DMS79 (cell line): ENCODE measurements at places on chromosomes 2 and 18.

DNA sequence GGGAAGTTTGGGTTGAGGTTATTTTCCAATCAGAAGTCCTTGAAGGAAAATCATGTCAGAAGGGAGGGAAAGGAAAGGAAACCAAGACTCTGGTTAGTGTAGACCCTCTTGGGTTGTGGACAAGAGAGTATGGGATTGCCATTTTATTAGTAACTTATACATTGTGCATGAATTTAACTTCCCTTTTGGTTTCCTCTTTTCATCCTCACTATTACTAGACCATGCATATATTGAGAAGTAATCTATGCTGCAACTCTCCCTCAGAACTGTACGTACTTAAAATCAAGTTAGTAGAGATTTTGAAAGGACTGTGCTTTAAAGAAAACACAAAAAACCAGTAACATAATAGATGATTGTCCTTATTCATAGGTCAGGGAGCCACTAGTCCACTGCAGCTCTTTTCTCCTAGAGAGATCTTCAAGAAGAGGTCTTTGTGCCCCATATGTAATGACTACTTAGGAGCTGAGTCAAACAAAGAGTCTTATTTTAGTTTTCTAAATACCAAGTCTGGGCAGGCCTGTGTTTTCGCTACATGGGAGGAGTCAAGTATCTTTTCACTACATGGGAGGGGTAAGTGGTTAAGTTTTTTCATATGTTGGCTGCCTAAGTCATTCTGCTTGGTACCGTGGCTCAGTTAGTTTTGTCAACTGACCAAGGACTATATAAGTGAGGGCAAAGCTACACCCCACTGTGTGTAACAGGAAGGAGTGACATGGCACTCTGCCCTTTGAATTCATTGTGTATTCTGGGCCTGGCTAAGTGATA, 25.2 kb upstream of the FAM117B start:
- DNase-seq: no peak

DNA sequence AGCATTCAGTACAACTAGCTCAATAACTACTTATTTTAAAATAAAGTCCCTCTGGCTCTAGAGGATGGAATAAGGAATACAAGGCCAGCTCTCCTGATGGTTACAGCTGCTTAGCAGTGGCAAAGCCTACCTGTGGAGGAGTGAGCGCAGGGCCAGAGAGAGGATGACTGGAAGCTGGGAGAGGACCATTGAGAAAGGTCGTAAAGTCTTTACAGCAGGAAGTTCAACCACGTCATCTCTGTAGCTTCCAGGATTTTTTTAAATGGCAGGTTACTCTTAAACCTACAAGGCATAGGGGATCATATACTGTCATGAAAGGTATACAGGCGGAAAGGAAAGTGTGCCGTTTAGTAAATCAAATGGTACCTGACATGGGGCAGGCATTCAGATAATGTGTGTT, 26.3 kb downstream of the ANXA4 start:
- no peak for DNase-seq

GRCh38 chr2:221778025-221778424, 205.9 kb upstream of the EPHA4 start:
- no peak for DNase-seq

GRCh38 chr2:80403081-80403480, 98.5 kb upstream of the LRRTM1 start:
- DNase-seq: peak; percentile 59

DNA sequence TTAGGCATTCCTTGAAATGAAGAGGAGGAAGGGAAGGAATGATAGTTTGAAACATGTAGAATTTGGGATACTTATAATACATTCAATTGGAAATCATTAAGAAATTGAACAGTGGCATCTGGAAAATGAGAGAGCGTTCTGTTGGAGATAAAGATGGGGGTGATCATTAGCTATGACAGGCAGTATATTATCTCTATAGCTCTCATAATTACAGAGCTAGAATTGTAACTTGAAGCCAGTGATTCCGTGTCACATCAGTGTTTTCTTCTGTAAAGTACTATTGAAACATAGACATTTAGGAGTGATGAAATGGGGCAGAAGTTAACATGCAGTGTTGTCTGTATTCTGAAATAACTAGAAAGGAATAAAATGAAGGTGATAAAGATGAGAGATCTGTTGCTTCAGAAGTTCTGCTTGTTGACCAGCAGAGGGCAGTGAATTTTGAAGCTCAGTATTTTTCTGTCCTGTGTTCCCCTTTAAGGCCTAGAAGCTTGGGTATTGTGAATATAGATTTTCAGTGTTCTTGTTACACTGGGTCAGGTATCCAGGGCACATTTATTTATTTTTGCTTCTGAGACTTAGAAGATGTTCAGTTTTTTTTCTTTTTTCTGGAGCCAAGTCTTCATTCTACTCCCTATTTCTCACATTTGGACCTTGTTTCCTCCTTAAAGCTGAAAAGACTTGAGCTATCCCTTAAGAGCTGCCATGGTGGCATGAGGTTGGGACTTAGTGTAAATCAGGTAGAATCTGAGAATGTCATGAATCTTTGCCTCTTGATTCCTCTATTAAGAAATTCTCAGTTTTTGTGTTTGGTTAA, 157.4 kb downstream of the TAF4B start:
- no peak for DNase-seq

GRCh38 chr2:8455236-8456150, 226.4 kb upstream of the ID2 start:
- DNase-seq: no peak

DNA sequence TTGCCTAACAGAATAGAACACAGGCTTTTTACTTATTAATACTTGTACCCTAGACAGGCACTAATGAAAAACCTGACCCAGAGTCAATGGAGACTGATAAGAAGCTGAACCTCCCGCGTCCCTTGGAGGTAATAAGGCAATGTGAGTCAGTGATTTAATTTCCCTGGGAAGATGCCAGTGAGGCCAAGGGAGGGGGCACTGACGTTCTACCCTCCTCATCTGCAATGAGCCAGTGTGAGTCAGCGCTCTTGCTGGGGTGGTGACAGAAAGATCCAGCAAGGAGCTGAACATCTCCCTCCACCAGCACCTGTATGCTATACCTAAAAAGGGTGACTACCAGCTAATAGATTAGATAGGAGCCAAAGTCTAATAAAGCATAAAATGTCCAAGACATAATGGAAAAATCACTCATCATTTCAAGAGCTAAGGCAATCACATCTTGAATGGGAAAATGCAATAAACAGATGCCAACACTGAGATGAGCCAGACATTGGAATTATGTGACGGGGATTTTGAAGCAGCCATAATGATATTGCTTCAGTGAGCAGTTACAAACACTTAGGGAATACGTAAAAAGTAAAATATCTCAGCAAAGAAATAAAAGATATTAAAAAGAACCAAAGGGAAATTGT, 116.9 kb downstream of the TPGS2 start:
- no peak for DNase-seq

GRCh38 chr2:104844807-104845551, 8.9 kb upstream of the POU3F3 start:
- no peak for DNase-seq

DNA sequence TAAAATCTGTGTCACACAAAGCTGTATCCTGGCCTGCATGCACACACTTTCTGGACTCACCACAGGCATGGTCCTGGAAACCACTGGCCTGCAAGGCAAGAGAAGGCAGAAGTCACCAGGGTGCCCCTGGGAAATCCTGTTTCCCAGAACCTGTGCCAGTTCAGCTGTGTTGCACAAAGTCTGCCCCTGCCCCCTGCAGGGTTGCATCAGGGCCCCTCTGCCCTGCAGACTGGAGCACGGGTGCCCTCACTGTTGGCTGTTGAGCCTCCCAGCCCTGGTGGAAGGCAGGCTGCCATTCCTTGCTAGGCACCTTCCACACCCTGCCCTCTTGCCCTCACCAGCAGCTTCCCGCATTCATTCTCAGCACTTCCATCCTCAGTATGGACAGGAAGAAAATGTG, 18.0 kb upstream of the TUBB6 start:
- no peak for DNase-seq

- DNase-seq: no peak
Measured at GRCh38 chr2:127645395-127646291, at the start of gene GPR17. TSS of gene GPR17 (plus strand) at chr2:127646153. CDS start at chr2:127650736, 4,583 bp downstream.

- DNase-seq: no peak
Measured at GRCh38 chr2:177383935-177384334, 8.6 kb upstream of the AGPS start.
